Activated T-cell treated with anti-CD3 and anti-CD28 coated beads, Interleukin-2, amount 50 U/mL, for 24 hours (primary cell): ENCODE measurements at places on chromosomes 1 and 21.

DNA sequence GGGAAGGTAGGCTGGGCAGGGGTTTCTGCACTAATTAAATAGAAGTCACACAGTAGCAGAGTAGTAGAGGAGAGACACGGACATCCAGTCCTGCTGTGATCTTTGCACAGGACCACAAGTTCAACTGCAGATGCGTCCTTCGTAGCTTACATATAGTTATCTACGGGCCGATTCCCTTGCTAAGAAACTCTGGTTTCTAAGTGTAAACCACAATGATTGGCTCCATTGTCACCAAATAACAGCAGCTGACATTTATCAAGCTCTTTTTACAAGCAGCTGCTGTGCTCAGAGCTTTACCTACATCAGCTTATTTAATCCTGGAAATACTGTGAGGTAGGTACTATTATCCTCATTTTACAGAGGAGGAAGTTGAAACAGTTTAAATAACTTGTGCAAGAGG lies 3.1 kb downstream of the SLC45A3 start:
- no peak overlapping the region for H3K27ac ChIP-seq
- DNase-seq: no peak
- H3K27me3 ChIP-seq: peaks cover 38% of the 10 kb centered on the region
- peaks cover 12% of the 10 kb centered on the region for H3K4me1 ChIP-seq
- no peak overlapping the region for H3K4me3 ChIP-seq
- no peaks in the 10 kb centered on the region for H3K36me3 ChIP-seq

GRCh38 chr1:53559391-53559815 lies 100.2 kb downstream of the DMRTB1 start:
- peaks cover 19% of the 10 kb centered on the region for H3K27me3 ChIP-seq
- H3K27ac ChIP-seq: no peak overlapping the region
- peaks cover 20% of the 10 kb centered on the region for H3K4me1 ChIP-seq
- peak; percentile 26 for DNase-seq
- no peak overlapping the region for H3K4me3 ChIP-seq
- H3K36me3 ChIP-seq: no peaks in the 10 kb centered on the region

GRCh38 chr21:29149808-29150425 lies 19.5 kb downstream of the MAP3K7CL start:
- no peaks in the 10 kb centered on the region for H3K27me3 ChIP-seq
- no peak for DNase-seq
- H3K27ac ChIP-seq: no peak overlapping the region

DNA sequence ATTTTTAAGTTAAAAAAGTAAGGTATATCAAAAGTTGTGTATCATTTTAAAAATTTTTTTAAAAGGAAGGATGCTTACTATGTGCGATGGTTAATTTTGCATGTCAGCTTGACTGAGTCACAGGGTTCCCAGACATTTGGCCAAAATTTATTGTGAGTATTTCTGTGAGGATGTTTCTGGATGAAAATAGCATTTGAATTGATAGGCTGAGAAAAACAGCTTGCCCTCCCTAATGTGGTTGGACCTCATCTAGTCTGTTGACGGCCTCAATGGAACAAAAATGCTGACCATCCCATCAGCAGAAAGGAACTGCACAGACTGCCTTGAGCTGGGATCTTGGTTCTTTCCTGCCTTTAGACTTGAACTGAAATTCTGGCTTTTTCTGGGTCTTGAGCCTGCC lies 724.5 kb downstream of the NCAM2 start:
- H3K4me3 ChIP-seq: no peak overlapping the region
- no peaks in the 10 kb centered on the region for H3K36me3 ChIP-seq

DNA sequence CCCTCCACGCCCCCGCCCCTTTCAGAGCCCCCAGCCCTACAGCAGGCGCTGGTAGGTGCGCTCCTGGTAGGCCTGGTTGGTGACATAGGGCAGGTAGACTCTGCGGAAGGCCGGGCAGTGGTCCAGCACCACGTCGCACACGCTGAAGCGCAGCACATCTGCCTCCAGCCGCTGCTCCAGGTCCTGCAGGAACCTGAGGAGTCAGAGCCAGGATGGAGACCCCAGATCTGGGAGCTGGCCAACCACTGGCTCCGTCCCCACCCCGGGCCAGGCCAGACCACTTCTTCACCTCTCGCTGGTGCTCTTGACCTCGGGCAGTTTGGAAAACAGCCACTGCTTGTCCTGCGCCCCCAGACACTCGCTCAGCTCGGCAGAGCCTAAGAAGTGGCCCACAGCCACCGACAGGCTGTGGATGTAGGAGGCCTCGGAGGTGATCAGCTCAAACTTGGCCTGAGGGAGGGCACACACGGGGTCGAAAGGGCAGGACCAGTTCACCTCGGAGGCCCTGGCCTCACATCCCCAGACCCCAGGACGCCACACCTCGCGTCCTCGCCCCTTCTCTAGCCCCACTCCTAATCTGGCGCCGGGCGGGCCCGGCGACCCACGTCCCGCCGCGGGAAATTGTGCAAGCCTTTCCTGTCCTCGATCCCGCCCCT lies 6.4 kb downstream of the ARHGEF19 start:
- peaks cover 4% of the 10 kb centered on the region for H3K36me3 ChIP-seq
- no peaks in the 10 kb centered on the region for H3K27me3 ChIP-seq
- peak overlapping the region; percentile 67 for H3K27ac ChIP-seq
- peaks cover 14% of the 10 kb centered on the region for H3K4me1 ChIP-seq
- no peak for DNase-seq

GRCh38 chr1:39652554-39652953 lies 13.1 kb upstream of the HEYL start:
- H3K27me3 ChIP-seq: peaks cover 10% of the 10 kb centered on the region
- no peak overlapping the region for H3K4me3 ChIP-seq
- no peaks in the 10 kb centered on the region for H3K36me3 ChIP-seq
